ENCODE measurements at places on chromosomes 3 and 15.

GRCh38 chr15:51814606-51815005 lies 14.8 kb upstream of the TMOD3 start:
- no peak for DNase-seq

- DNase-seq: no peak
These were observed 7.8 kb downstream of the GP9 start for GRCh38 chr3:129068291-129068886.

GRCh38 chr3:16361087-16361486 lies 96.1 kb downstream of the OXNAD1 start:
- no peak for DNase-seq

DNA sequence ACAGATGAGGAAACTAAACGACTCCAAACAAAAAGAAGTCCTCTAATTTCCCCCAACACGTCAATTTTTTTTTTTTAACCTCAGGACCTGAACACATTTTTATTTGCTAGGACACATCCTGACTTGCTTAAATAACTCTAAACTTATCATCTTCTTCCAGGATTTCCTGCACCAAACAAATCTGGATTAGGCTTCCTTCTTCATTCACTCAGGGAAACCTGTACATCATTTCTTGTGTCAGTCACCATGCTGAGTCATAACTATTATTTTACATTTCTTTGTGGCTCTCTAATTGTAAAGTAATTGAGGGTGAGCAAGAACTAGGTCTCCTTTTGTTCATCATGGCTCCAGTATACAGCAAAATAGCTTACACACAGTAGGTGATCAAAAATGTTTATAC lies 433.4 kb upstream of the GBE1 start:
- no peak for DNase-seq

- no peak for DNase-seq
These were observed 13.3 kb downstream of the SH2D7 start for GRCh38 chr15:78105476-78106241.

DNA sequence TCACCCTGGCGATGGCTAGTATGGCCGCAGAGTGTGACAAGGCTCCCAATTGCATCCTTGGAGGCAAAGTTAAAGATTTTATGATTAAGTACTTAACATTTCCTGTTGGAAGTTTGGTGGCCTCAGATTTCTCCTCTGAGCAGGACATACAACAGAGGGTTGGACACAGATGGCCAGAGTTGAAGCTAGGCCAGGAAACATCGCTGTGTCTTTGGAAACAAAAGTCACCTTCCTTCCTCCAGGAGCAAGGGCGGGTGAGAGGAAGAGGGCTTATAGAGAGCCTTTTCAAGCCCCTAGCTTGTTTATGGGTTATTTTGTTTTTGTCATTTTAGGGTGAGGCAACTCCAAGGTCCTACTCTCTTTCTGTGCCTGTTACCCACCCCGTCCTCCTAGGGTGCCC lies 24.2 kb downstream of the SLC6A1 start:
- no peak for DNase-seq

DNA sequence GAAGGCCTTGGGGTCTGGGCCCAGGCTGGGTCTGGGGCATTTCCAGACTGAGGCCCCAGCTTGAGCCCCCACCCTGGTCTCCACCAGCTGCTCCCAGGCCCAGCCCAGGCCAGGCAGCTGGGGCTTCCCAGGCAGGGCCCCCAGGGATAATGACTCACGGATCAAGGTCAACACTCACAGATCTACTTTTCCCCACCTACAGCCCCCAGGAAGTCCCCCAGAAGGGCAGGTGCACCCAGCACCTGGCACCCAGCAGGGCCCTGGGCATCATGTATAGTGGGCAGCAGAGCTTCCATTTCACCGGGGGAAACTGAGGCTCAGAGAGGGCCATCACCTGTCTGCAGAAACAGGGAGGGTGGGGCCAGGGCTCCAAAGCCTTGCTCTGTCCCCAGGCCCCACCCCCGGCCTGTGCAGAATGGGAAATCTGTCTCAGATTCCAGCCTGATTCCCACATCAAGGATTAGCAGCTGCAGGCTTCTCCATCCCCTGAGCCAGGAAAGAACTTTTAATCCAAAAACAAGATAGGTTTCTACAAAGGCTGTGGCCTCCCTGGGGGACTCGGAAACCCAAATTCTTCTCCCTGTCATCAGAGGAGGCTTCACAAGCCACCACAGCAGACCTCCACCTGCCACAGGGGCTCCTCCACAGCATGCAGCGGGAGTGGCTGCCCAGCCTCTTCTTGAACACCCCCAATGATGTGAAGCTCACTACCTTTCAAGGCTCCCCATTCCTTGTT lies 49.8 kb downstream of the IQSEC1 start:
- DNase-seq: no peak

GRCh38 chr3:64828276-64828675 lies 140.5 kb upstream of the ADAMTS9 start:
- DNase-seq: no peak

GRCh38 chr3:141089339-141090152 lies 38.4 kb downstream of the SPSB4 start:
- DNase-seq: no peak

DNA sequence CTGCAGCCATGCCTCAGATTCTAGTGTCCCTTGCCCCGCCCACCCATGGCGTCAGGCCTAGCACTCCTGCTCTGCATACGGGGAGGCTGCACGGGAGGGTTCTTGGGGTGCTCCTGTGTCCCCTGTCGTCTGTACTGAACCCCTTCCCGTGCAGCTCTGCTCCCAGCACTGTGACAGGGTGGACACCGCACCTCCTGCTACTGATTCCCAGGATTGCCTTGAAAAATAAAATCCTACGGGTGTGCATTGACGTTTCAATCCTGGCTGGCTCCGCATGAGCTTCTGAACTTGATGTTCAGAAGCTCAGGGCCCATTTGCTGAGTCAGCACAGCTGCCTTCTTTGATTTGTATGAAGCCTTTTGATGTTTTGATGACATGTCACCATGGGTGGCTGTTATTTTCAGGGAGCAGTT lies 176.4 kb downstream of the APBA2 start:
- DNase-seq: no peak

- DNase-seq: no peak
These were observed 527.9 kb upstream of the TBL1XR1 start for GRCh38 chr3:177725165-177725564.

DNA sequence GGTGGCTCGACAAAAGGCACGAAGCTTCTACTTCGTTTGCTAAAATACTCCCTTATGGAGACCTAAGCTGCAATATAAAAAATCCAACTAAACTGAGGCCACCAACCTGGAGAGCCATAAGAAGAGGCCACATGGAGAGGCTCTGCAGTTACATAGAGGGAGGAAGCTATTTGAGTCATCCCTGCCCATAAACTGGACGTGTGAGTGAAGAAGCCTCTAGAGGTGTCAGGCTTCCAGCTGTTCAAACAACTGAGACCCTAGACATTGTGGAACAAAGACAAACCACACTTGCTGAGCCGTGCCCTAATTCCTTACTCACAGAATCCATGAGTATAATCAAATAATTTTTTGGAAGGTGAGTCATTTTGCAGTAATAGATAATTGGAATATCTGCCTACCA lies 50.2 kb upstream of the GMNC start:
- DNase-seq: no peak

DNA sequence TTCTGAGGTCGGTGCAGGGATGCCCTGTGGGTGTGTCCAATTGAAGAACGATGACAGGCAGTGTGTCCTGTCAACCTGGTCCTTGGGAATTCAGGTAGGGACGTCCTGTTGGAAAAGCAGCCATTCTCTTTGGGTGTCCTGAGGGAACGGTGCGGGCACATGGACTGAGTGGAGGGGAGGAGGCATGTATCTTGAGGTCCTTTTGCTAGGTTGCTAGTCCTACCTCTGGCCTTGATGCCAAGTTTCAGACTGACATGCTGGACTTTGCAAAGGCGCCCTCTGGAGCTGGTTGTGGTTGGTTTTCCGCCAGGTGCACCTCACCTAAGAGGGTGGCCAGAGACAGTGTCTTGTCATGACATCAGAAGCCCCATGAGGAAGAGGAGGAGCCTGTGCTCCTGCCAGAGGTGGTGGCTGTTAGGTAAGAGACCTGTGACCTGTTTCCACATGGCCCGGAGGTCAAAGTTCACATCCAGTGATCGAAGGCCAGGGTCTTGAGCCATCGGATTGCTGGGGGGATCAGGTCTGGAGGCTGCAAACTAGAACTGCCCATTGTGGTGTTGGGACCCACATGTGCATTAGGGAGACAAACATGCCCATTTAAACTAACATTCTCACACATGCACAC lies 106.3 kb downstream of the SNRPN start:
- DNase-seq: no peak

DNA sequence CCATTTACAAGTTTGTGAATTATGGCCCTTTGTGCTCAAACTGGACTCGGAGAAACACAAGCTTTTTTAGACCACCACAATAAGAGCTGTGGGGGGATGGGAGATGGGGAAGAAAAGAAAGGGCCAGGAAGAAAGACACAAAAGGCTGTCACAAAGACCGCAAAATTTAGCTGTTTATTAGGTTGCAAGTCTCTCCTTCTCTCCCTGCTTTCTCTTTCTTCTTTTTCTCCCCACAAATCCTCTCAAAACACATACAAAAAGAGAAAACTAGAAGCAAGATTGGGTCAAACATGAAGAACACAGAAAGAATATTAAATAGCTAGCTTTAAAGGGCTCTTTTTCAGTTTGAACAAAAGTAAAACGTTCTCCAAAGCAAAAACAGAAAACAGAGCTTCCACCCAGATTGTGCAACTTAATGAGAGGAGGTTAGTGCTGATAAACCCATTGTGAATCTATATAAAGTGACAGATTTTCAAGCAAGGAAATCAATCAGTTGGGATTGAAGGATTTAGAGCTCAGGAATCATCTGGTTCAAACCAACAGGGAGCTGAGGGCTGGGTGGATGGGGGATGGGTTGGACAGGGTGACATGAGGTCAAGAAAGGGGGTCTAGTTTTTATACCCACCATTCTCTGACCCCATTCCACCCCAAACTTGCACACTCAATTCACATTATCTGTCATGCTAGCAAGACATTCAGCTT lies 87.3 kb downstream of the DHX30 start:
- no peak for DNase-seq

- no peak for DNase-seq
These were observed 123.2 kb downstream of the LRRK1 start for GRCh38 chr15:101042320-101042719.

DNA sequence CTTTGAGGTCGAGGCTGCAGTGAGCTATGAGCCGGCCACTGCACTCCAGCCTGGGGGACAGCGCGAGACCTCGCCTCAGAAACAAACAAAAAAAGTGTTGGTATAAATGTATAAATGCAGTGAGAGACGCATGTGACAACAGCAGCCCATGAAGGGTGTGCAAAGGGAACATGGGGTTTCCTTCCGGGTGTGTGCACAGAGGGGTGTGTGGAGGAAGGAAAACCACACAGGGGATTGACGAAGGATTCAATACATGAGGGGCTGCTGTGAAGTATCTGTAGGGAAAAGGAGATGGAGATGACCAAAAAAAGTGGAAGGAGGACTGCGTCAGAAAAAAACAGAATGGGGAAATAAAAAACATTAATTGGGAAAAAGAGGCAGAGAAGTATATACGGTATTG lies 1.1 kb downstream of the MTFMT start:
- DNase-seq: no peak

GRCh38 chr3:82144811-82145210 lies 383.4 kb upstream of the GBE1 start:
- DNase-seq: no peak

GRCh38 chr3:169894110-169894509 lies 17.3 kb upstream of the SAMD7 start:
- DNase-seq: no peak

DNA sequence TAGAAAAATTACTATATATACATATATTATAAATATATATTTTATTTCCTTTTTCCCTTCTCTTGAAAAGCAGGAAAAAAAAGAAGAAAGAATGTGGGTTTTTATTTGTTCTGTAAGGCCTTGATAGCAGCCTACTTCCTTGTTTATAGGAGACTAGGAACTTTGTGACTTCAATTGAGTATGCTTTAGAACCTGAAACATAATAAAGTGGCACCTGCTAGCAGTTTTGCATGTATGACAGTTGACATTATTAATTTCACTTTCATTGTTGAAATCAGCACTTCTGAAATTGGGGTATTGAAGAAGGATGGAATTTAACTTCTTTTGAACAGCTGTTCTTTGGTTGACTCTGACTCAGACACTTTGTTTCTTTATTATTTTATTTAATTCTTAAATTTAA lies 56.9 kb downstream of the GLCE start:
- no peak for DNase-seq

GRCh38 chr3:123064914-123065313 lies 1.9 kb upstream of the PDIA5 start:
- DNase-seq: no peak

- DNase-seq: no peak
These were observed 43.6 kb upstream of the CHRNB4 start for GRCh38 chr15:78684657-78685056.

DNA sequence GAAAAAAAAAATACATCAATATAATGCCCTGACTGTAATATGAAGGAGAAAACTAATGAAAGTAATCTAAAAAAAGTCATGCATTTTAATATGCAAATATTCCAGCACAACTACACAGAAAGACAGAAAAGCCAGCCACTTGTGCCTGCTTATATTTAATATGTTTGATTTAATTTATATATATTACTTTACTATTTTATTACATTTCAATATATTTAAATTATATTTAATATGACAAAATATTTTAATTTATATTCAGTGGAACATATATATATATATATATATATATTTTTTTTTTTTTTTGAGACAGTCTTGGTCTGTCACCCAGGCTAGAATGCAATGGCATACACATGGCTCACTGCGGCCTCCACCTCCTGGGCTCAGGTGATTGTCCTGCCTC lies 14.1 kb upstream of the SAMD7 start:
- no peak for DNase-seq

DNA sequence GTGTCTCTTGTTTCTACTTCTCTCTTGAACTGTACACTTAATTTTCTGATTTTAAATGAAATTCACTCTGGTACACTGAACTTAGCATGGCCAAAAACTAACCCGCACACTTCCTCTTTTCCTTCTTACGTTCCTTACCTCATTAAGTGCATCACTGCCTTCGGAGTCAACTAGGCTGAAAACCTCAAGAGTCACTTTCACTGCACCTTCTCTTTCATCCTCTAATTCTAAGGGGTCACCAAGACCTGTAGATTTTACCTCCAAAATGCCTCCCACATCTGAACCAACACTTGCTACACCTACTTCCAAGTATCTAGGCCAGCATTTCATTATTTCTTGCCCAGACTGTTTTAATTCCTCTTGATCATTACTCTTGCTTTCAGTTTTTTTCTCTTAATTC lies 6.6 kb downstream of the CBLB start:
- no peak for DNase-seq

DNA sequence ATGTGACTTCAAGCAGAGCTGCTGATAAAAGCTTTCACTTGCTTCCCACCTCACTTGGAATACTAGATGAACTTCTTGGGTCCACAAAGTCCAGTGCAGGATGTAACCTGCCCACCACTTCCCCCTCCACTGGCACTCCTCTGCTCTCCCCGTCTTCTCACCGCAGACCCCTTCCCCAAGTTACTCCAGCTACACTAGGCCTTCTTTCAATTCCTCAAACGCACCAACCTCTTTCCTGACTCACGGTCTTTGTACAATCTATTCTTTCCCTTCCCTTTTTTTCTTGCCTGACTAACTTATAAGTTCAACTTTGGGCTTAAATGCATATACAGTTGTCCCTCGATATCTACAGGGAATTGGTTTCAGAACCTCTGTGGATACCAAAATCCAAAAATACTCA lies 5.2 kb upstream of the ATP13A3 start:
- DNase-seq: no peak
